ENCODE measurements at places on chromosomes 3 and 15.

GRCh38 chr3:134090031-134090430 is 60.3 kb upstream of the SLCO2A1 start:
- DNase-seq = no peak

GRCh38 chr15:37789881-37790280 is 144.6 kb upstream of the TMCO5A start:
- no peak for DNase-seq

DNA sequence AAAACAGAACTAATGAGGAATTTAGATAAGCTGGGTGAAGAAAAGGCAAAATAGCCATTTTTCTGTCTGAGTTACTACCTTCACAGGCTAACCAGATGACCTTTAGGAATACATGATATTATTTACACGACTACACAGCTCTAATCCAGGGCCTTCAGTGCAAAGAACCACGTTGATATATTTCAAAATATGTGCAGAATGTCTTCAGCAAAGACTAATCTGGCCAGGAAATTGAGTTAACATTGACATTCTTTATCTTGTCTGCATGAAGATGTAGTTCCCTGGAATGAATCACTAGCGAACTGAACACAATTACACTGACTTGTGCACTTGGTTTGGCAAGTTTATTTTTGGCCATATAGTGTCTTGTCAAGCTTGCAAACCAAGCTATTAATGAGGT is 41.5 kb downstream of the PDHB start:
- DNase-seq = no peak

DNA sequence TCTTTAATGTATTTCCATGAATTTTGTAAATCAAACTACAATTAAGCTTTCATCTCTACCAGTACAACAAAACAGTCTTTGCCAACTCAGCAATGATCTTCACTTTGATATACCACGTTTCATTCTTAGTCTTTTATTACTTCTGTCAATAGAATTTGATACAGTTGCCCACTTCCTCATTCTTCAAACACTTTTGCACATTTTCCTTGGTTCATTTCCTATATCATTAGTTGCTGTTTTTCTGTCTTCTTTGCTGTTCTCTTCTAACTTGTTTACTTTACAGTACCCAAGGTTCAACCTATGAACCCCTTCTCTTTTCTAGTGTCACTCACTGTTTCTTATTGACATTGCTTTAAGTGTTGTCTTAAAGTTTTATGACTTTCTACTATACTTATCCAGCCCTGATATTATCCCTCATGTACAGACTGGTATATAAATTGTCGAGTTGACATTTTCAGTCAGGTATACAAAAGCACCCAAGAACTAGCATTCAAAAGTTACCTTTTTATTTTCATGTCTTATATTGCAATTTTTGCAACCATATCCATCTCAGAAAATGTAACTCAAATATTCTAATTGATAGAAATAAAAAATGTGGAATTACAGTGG is 903.1 kb downstream of the NSUN3 start:
- no peak for DNase-seq

GRCh38 chr3:101252945-101253344 is 67.4 kb downstream of the IMPG2 start:
- no peak for DNase-seq

DNA sequence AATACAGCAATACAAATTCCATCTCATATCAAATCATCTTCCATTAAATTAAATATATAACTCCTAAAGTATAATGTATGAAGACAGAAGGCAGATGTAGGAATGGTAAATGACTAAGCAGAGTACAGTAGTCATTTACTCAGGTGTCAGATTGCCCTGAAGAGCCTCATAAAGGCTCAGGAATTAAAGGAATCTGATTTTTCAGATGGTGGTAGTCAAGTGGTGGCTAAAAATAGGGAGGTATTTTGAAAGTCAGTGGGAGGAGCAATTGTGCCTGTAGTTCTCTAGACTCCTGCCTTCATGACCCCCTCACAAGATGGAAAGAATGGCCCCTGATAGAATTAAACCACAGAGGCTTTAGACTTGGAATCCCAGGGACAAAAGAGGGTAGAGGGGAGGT is 142.7 kb upstream of the SYNPR start:
- no peak for DNase-seq

DNA sequence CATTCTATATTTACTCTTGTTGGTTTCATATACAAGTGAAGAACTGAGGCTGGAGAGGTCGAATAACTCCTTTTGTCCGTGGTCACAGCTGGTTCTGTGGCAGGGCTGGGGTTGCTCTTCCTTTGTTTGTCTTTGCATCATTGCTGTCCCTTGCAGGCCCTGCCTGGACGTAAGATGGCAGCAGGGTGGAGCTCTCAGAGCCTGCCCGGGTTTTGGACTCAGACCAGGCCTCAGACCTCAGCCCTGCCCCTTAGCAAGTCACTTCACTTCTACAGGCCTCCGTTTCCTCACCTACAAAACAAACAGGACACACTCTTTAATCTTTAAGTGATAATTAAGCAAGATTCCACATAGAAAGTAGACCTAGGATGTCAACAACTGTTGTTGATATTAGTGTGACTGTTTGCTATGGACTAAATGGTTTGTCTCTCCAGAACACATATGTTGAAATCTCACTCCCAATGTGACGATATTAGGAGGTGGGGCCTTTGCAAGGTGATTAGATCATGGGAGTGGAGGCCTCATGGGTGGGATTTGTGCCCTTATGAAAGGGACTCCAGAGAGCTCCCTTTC is 65.6 kb upstream of the PLXNA1 start:
- DNase-seq = no peak

DNA sequence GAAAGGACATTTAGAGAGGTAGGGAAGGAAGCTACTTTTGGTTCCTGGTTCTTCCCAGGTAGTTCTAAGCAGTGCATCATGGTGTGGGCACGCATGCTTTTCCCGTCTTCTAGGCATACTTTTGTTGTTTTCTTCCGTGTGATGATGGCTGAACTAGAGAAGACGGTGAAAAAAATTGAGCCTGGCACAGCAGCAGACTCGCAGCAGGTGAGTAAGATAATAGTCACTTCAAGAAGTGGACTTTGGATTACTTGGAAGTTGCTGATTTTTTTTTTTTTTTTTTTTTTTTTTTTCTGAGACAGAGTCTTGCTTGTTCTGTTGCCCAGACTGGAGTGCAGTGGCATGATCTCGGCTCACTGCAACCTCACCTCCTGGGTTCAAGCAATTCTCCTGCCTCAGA is 17.9 kb downstream of the FANCD2OS start:
- DNase-seq = no peak

- DNase-seq = no peak
Observed at GRCh38 chr15:68821190-68821840, 620 bp upstream of the ANP32A start.

GRCh38 chr3:176469694-176470205 is 727.5 kb downstream of the TBL1XR1 start:
- no peak for DNase-seq

DNA sequence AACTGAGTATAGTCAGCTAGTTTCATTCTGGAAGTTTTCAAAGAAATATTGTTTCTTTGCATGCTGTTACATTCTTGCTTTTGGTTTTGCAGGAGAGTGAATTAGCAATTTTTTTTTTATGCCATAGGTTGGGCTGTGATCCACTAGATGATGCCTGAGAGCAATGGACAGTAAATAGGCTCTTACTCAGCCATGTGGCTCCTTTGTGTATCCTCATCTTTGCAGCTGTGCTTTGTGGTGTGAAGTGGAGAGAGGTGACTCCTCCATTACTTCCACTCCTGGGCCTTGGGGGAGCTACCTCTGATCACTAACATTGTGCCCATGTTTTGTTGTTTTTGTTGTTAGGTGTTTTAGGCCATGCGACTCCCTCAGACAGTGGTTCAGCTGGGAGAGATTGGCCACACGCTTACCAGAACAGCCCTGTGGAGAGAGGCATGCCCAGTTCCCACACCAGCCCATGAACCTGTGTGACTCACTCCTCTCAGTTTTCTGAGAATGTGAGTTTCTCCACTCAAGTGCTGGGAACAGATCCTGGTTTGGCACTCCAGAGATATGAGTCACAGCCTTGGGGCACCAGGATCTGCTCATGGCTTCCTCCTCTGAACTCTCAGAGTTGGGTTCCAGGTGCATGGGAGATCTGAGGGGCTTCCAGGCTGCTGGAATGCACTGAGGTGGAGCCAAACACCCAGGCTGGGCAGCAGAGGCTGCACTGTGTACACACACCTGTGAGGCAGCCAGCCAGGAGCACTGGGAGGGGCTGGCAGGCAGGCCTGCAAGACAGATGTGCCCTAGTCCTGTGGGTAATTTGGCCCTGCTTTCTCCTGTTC is 785.3 kb downstream of the ROBO2 start:
- DNase-seq = no peak

- peak; percentile 72 for DNase-seq
Observed at GRCh38 chr3:151538456-151539393, 77.9 kb upstream of the IGSF10 start.

- DNase-seq = no peak
Observed at GRCh38 chr15:64896371-64897069, 15.2 kb upstream of the ANKDD1A start.

GRCh38 chr3:50427217-50427616 is 67.9 kb upstream of the TMEM115 start:
- DNase-seq = no peak

DNA sequence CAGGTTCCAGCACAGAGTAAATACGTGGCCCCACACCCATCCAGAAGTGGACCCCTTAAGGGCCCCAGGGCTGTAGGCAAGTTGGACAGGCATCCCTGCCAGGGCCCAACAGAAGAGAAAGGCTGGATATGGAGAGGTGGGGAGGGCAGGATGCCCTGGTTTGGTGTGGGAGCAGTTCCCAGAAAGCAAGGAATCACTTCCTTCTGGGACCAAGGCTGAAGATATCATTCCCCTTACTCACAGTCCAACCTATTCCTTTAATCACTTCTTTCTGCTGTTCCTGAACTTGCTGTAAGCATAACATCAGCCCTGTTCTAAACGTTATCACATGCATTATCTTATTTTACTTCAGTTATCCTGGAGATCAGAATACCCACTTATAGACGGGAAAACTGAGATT is 6.1 kb upstream of the MESP2 start:
- no peak for DNase-seq

GRCh38 chr3:12004741-12005513 is 739 bp downstream of the SYN2 start:
- DNase-seq = no peak

GRCh38 chr3:12807601-12808359 is 11.3 kb downstream of the CAND2 start:
- DNase-seq = no peak

GRCh38 chr3:33704891-33705290 is 13.2 kb downstream of the CLASP2 start:
- DNase-seq = no peak

DNA sequence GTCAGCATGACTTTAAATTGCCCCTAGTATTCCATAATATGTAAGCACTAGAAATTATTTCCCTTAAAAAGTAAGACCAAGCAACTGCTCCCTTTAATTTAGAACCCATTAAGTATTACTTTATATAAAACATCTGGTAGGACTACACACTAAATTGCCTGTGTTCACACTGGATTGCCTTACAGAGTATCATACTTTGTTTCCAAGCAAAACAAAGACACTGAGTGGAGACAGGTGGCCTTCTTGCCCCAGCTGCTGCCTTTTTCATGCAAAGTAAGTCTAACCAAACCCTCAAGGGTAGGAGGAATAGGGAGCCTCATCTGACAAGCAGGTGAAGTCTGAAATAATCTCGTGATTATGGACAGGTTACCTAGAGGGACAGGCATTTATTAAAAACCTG is 87.3 kb downstream of the PEX5L start:
- no peak for DNase-seq

DNA sequence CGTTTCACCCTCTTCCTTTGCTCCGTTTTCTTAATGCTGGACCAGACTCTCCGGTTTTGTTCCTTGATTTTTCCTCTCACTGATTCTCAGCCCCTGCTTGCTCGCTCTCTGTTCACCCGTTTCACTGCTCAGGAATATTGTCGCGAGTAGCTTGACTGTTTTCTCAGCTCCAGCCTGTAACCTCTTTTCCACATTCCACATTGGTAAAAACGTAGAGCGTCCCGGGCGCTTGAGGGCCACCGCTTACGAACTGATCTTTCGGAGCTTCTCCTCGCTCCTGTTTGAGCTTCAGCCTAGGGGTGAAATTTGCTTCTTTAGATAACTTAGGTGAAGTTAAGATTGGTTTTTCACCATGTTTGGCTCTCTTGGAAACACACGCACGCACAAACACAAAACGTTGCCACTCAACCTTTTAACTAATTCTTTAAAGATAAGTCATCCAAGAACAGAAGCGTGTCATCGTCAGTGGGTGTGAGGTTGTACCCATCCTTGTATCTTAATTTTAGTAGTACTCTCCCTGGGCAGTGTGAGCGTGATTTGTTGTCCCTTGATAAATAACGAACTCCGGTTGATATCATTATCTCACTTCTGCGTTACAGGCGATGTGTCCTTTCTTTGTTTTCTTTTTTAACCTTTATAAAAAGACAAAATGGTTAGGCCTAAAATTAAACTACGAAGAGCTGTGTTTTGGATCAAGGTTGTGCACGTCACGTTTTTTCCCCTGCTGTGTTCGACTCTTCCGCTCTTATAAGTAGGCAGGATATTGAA is 1.0 kb downstream of the PAK2 start:
- peak; percentile 30 for DNase-seq

DNA sequence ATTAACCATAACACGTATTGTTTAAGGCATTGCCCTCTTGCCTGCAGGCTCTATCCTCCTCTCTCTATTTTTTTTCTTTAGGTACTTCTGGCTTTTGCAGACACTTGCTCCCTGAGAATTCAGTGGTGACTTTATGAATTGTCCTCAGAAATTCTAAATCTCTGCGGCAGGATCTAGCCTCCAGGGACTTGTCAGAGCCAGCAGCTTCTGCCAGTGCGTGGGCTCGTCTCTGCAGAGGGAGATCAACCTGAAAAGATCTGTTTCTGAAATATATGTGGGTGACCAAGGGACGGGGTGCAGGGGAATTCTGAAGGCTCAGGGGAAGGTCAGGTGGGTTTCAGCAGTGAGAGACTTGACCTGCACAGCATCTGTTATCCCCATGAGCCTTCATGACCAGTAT is 326.1 kb upstream of the LRRFIP2 start:
- no peak for DNase-seq

GRCh38 chr3:118550122-118550521 is 484.5 kb downstream of the IGSF11 start:
- DNase-seq = no peak

- no peak for DNase-seq
Observed at GRCh38 chr3:131995891-131996290, 38.9 kb downstream of the CPNE4 start.

GRCh38 chr15:46452297-46452820 is 817.5 kb downstream of the SQOR start:
- no peak for DNase-seq

DNA sequence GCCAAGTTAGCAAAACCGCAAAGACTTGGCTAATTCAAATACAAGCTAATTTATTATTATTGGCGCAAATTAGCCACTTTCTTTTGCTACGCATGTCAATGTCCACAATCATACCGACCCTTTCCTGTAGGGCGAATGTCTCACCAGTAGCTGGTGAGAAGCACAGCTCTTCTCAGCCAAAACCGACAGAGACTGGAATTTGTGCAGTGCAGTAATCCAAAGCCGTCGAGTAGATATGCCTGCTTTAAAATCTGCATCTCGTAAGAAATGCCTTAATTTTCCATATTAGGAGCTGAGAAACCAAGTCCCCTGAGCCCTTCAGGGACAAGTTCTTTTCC is 614 bp upstream of the MINDY2 start:
- no peak for DNase-seq

- peak; percentile 91 for DNase-seq
Observed at GRCh38 chr15:48330855-48331795, at the start of gene DUT. Gene DUT, plus strand, starts transcription at chr15:48331429. Its CDS starts 87 bp downstream, at chr15:48331516.

GRCh38 chr15:84599906-84600305 is 903 bp upstream of the ZSCAN2 start:
- no peak for DNase-seq

All from femur (tissue), 1 donor.